Body of pancreas (tissue), 4 donors: ENCODE measurements at places on chromosomes 3 and 15.

DNA sequence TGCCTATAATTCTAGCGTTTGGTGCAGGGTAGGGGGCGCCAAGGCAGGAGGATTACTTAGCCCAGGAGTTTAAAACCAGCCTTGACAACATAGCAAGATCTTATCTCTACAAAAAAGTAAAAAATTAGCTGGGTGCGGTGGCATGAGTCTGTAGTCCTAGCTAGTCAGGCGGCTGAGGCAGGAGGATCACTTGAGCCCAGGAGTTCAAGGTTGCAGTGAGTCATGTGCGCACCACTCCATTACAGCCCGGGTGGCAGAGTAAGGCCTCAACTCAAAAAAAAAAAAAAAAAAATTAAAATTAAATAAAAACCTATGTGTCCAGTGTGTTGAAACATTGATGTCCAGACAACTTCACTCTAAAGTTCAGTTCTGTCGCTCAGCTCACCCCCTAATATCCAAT is 78.2 kb upstream of the SOX2 start:
- no peak for DNase-seq

DNA sequence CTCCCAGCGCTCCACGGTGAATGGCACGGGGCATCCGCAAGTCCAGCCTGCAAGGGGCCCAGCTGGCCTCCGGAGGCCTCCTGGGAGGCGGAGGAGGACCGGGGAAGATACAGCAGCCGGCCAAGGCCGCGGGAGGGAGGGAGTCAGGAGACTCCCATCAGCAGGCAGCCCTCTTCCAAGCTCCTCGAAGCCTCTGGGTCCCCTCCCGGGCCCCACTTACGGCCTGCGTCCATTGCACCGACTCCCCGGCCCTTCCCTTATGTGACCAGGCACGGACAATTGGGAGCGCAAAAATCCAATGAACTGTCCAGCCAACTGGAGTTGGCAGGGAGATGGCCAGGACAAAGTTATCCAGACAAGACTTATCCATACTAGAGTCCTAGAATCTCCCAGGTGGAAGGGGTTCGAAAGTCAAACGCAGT is 668 bp downstream of the MFGE8 start:
- DNase-seq = no peak

GRCh38 chr15:92429378-92430068 is 35.8 kb downstream of the ST8SIA2 start:
- DNase-seq = no peak

DNA sequence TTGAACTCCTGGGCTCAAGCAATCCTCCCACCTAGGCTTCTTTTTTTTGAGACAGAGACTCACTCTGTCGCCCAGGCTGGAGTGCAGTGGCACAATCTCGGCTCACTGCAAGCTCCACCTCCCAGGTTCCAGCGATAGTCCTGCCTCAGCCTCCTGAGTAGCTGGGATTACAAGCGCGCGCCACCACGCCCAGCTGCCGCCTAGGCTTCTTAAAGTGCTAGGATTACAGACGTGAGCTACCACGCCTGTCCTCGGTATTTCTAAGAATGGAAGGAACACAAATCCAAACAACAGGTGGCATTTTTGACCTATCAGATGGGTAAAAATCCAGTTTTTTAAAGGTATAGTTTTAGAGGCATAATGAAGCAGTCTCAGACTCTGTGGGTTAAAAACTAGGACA is 113.8 kb downstream of the ANP32A start:
- no peak for DNase-seq

GRCh38 chr3:124846189-124846588 is 41.0 kb downstream of the ITGB5 start:
- no peak for DNase-seq

DNA sequence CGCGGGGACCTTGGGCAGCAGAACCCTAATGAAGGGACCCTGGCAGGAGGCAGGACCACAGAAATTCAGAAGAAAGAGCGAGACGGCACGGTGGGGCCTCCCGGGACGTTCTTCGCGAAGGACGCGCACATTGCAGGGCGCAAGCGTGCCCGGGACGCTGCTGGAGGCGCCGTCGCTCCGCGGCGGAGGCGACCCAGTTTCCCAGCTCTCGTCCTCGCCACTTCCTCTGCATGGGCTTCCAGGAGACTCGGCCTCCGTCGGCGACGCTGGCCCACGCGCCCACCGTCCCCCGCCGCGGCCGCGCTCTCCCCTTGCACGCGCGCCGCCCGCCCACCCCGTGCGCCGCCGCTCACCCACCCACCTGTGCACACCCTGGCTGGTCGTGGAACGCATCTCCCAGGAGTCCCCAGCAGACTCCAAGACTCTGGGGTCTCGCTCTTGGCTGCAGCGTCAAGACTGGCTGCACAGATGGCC is 31.8 kb upstream of the SMAD3 start:
- DNase-seq = no peak

GRCh38 chr3:27166888-27167287 is 202.3 kb downstream of the NEK10 start:
- DNase-seq = no peak

GRCh38 chr15:95501865-95502264 is 828.6 kb upstream of the NR2F2 start:
- no peak for DNase-seq

GRCh38 chr3:100420885-100421284 is 19.5 kb downstream of the LNP1 start:
- no peak for DNase-seq

DNA sequence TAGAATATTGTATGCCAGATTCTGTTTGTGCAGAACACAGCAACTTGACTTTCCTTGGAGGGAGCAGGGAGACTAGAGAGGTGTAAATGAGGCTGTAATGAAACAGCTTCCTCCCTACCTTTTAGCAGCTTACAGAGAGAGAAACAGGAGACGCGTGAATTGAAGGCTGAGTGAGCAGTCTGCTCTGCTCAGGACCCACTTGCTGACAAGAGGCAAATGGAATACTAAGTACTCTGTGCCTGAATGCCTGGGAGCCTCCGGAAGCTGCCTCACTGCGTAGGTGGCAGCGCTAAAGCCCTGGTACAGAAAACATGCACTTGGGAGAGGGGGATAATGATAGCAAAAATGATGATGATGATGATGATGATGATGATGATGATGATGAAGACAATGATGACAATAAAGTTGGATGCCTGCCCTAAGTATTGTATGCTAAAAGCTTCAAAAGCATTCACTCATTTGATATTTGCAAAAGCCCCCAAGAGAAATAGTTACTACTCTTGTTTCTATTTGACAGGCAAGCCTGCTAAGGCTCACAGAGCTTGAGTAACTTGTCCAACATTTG is 548.9 kb downstream of the NTRK3 start:
- DNase-seq = no peak

DNA sequence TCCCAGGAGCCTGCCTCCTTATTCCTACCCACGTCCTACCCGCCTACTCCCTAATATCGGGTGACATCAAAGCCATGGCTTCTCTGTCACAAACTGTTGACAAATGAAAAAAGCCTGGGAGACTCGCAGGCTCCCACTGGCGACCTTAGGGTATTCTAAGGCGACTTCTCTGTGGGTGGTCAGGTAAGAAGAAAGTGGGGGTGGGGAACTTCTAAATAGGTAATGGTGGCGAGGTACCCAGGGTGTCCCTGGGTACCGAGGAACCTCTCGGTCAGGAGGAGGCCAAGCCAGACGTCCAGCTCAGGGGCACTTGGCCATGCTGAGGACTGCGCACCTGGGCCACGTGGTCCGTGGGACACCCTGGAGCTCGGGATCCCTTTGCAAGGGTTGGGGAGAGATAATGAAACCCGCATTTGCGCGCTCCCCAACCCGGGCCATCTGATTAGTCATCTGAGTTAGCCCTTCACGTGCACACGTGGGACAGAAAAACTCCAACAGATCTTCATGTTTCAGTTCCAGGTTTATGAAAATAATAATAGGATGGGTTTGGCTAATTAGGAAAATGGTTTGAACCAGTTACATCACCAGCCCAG is 78.2 kb downstream of the NR2F2 start:
- no peak for DNase-seq

- no peak for DNase-seq
Measured at GRCh38 chr3:40588406-40588805, 63.6 kb downstream of the ZNF621 start.

DNA sequence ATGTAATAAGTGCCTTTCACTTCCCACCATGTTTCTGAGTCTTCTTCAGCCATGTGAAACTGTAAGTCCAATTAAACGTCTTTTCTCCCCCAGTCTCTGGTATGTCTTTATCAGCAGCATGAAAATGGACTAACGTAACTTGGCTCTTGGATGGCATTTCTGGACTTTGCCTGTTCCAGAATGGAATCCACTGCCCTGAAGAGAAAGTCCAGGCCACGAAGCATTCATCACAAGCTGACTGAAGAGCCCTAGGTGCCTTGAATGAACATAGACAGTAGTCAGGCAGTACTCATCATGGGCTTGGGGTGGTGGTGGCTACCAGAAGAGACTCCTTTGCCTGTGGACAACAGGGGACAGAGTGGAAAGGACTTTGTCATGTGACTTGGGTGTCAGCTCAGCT is 1505.0 kb downstream of the SI start:
- no peak for DNase-seq
